Activated CD4-positive, alpha-beta memory T cell treated with anti-CD3 and anti-CD28 coated beads for 36 hours (primary cell): ENCODE measurements at places on chromosomes 5 and 9.

- no peak for DNase-seq
Measured at GRCh38 chr5:26343801-26344325, 694.5 kb downstream of the CDH9 start.

- DNase-seq: no peak
Measured at GRCh38 chr9:136615631-136616306, 46.9 kb upstream of the EGFL7 start.

GRCh38 chr5:73198833-73199592 lies 26.0 kb downstream of the TMEM174 start:
- no peak for DNase-seq

GRCh38 chr5:159402311-159402710 lies 72.0 kb upstream of the IL12B start:
- no peak for DNase-seq

- no peak for DNase-seq
Measured at GRCh38 chr5:139650689-139651042, 2.5 kb downstream of the CXXC5 start.

- no peak for DNase-seq
Measured at GRCh38 chr5:174943785-174944184, 219.4 kb downstream of the MSX2 start.

DNA sequence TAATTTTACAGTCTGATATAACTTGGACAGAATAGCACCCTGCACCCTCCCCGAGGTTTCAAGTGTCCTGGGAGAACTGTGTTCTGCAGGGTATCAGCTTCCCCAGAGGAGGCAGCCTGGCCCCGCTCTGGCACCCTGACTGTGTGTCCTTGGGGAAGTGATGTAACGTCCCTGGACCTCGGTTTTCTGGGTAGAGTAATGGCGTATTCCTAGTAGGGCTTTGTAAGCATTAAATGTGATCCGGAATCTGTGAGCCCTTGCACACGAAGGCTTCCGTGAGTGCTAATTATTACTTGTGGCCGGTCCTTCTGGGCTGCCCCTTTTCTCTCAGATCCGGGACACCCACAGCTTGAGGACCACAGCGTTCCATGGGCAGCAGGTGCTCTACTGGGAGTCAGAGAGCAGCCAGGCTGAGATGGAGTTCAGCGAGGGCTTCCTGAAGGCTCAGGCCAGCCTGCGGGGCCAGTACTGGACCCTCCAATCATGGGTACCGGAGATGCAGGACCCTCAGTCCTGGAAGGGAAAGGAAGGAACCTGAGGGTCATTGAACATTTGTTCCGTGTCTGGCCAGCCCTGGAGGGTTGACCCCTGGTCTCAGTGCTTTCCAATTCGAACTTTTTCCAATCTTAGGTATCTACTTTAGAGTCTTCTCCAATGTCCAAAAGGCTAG lies 1.0 kb upstream of the CACFD1 start:
- no peak for DNase-seq

GRCh38 chr9:91515074-91515687 lies 91.5 kb upstream of the NFIL3 start:
- peak; percentile 53 for DNase-seq

- no peak for DNase-seq
Measured at GRCh38 chr9:71663216-71663615, 105.1 kb downstream of the CEMIP2 start.

DNA sequence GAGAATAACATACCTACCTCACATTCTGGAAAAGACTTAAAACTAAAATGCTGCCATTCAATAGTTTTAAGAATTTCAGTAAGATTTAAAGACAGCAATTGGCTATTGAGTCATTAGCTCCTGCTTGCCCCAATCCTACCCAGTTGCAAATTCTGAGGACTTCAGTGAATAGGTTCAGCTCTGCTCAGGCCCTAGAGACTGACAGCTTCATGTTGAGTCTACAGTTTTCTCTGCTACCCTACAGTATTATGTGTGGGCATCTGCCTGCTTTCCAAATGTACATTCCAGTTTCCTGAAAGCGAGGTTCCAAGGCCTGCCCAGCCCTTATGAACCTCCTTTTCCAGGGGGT lies 61.5 kb downstream of the ARSB start:
- no peak for DNase-seq

GRCh38 chr5:87141544-87141943 lies 126.1 kb upstream of the RASA1 start:
- DNase-seq: no peak

GRCh38 chr9:23926368-23926767 lies 100.3 kb upstream of the ELAVL2 start:
- no peak for DNase-seq

GRCh38 chr5:169216866-169217265 lies 84.1 kb downstream of the SLIT3 start:
- DNase-seq: no peak

DNA sequence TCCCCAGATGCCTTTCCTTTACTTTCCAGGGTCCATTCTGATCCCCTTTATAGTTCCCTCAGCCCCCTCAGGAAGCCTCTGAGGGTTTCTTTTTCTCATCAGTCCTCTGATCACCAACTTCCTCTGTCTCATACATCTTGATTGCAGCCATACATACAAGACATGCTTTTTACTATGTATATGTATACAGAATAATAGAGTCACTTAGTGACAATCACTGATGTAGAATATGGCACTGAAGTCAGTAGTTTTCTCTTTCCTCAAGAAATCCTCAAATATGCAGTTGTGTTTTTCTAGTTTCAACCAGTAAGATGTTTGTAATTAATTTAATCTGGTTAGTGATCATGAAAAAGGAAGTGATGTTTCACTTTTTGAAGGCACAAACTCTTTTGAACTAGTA lies 364.1 kb downstream of the MAN2A1 start:
- DNase-seq: no peak

GRCh38 chr9:93978551-93978950 lies 23.4 kb upstream of the BARX1 start:
- DNase-seq: no peak

DNA sequence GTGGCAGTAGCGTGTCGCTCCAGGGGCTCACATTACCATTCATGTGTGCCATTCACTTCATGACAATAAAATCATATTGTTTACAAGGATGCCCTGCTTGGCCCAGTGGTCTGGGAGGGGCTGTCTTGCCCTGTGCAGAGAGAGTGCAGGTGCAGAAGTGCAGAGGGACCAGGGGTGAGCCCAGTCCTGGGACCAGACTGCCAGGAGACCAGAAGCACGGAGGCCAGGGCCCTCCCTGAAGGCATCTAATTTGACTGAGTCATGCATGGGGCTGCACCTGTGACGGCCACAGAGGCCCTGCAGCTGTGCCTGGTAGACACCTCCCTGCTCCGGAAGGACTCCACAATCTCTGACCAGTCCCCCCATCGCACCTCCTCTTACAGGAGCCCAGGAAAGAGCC lies 164.4 kb upstream of the FOXD4L5 start:
- DNase-seq: no peak

- DNase-seq: no peak
Measured at GRCh38 chr5:136133922-136134379, 1.3 kb downstream of the SMAD5 start.

- DNase-seq: no peak
Measured at GRCh38 chr5:35041261-35041660, 6.5 kb downstream of the AGXT2 start.
